ENCODE measurements at places on chromosomes 5 and 9.

- DNase-seq: no peak
Measured at GRCh38 chr9:8816361-8816760, 1016.8 kb upstream of the DMAC1 start.

GRCh38 chr5:170056561-170057267 is 49.0 kb upstream of the FOXI1 start:
- DNase-seq: no peak

DNA sequence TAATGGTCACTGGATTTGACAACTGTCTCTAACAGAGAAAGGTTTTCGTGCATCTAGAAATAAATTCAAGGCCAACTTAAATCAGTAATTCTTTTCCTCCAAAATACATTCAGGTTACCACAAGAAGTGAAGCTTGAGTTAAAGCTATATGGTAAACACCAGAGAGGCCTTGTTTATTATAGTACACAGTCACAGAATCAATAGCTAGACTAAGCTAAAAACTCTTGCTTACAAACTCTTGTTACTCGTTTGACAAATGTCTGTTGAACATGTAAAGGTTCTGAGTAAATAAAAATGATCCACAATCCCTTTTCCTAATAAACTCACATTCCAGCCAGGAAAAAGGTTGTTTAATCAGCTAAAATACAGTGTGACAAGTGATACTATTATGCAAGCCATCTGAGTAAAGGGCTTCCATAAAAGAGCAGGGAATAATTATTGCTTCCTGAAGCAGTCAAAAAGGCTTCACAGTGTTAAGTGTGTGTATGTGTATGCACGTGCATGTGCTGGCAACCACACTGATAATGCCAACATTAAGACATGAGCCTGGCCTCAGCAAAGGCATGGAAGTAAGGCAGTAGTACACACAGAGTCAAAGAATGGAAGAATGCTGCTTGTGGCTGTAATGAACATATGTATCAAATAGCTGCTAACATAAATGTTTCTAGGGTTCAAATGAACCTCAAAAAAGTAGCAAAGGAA is 12.8 kb downstream of the PTAR1 start:
- no peak for DNase-seq

DNA sequence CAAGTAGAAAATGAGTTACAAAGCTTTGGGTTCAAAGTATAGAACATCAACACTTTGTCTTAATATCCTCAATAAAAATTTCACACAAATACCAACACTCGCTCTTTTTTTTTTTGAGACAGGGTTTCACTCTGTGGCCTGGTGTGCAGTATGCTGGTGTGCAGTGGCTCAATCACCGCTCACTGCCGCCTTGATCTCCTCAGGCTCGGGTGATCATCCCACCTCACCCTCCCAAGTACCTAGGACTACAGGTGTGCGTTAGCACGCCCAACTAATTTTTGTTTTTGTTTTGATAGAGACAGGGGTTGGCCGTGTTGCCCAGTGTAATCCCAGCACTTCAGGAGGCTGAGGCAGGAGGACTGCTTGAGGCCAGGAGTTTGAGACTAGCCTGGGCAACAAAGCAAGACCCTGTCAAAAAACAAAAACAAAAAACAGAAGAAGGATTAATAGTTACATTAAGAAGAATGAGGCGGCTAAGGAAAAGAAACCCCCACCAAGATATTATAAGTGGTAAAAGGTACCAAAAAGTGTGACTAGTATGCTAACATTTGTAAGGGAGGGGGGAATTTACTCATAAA is 20.3 kb downstream of the FNBP1 start:
- no peak for DNase-seq

DNA sequence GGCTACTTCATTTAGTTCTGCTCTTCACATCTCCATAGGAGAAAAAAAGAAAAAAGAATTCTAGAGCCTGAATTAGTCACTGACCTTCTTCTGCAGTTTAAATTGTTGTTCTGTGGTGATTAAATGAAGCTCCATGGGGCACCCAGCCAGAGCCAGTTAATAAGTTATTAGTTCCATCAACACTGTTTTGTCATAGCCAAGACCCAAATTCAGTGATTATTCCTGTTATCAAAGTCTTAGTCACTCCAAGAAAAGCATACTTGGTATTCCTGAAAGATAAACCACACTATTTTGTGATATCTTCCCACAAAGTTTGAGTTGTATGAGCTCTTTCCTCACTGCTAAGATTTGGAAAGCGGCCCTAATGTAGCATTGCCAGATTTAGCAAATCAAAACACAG is 134.8 kb upstream of the RGMB start:
- DNase-seq: no peak

- DNase-seq: no peak
Measured at GRCh38 chr9:135016037-135016640, 71.3 kb upstream of the OLFM1 start.

DNA sequence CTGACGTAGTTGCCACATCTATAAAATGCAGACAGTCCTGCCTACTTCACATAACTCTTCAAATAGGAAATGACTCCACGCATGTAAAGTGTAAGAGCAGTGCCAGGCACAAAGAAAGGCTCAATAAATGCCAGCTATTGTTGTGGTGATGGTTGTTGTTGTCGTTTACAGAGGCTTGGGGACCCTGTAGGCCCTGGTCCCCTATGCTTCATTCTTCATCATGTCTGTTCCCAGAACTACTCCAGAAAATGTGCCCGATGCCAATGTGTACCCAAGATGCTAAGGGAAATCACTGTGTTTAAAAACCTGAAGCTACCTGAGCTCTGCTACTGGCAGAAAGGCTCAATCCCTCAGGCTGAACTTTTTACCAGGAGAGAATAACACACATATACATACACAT is 9.1 kb downstream of the SLIT3 start:
- peak; percentile 66 for DNase-seq

DNA sequence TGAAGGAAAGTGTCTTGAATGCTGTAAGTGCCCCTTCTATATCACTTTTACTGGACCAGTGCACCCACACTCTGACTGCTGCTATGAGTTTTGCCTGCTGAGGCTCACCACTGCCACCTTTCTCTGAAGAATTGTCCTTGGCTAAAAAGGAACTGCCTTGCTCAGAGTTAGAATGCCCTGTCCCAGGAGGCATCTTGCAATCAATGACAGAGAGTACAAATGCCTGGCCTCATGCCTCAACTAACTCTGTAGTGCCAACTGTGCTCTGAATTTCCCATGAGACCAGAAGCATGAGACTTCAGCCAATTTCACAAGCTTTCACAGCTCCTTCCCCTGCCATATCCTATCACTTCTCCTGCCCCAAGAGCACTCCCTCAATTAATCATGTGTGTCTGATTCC is 569.7 kb downstream of the ZNF608 start:
- DNase-seq: no peak

GRCh38 chr9:78000221-78000620 is 31.4 kb downstream of the GNAQ start:
- DNase-seq: no peak

- DNase-seq: no peak
Measured at GRCh38 chr9:125277411-125277810, 15.8 kb downstream of the GAPVD1 start.

- DNase-seq: no peak
Measured at GRCh38 chr5:162703914-162704313, 636.3 kb downstream of the GABRG2 start.

- DNase-seq: no peak
Measured at GRCh38 chr9:125634040-125634717, 72.8 kb downstream of the MAPKAP1 start.

GRCh38 chr9:135716045-135716444 is 14.1 kb downstream of the KCNT1 start:
- DNase-seq: no peak

DNA sequence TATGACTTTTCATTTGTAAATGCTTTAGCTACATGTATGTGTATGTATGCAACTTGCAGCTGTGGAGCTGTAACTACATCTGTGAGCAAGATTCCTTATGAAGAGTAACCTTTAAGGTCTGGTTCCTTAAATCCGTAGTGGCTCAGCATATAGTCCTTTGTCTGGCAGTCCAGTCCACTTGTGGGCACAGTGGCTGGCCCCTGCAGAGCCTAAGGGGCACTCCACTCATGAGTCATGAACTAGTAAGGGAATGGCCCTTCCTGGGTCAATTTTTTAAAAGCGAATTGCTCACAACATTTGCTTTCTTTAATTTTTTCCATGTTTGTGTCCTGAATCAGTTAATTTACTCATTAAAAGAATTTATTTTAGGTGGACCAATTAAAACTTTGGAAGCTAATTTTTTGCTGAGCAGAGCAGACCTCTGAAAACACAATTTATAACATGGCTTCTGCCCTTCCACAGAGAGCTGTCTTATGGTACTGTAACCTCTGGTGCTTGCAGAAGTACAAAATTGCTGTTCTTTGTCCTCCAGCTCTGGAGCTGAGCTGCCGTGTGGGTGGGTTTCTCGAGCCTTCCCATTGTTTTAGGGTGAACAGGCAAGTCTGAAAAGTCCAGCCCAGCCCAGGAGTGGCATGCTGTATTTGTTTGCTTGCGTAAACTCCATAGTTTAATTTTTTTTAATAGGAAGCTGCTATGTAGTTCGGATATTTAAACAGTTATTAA is 110.1 kb downstream of the MVB12B start:
- no peak for DNase-seq

DNA sequence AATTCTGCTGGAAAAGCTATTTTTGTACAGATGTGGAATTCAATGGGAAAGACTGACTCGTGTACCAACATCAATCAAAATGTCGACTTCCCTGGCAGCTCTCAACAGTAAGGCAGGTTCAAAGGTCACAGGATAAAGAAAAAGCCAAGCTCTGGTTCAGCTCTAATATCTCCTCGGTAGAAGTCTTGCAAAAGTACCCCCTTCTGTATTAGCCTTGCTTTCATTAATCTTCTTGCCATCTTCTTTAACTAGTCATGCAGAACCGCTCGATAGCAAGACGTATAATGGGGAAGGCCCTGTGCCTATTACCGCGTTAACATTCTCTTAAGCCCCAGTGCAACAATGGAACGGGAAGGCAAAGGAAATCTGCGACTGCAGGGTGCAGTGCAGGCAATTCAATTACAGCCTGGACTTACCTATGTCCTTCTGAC is 201.2 kb downstream of the GAPVD1 start:
- no peak for DNase-seq

DNA sequence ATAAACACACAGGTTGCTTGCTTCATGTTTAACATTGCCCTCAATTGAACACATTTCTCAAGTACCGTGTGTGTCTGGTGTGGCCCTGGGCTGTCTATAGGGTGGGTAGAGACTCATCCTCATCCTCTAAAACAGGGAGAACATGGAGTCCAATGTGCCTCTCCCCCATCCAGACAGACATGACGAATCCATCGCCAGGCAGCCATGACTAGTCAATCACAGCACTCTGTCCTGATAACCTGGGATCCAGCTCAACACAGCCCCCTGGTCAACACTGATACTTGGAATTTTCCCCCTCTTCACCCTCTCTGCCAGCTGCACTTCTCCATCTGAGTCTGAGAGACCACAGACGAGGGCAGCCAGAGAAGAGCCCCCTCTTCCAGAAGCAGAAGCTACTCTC is 10.7 kb upstream of the NTNG2 start:
- DNase-seq: no peak

DNA sequence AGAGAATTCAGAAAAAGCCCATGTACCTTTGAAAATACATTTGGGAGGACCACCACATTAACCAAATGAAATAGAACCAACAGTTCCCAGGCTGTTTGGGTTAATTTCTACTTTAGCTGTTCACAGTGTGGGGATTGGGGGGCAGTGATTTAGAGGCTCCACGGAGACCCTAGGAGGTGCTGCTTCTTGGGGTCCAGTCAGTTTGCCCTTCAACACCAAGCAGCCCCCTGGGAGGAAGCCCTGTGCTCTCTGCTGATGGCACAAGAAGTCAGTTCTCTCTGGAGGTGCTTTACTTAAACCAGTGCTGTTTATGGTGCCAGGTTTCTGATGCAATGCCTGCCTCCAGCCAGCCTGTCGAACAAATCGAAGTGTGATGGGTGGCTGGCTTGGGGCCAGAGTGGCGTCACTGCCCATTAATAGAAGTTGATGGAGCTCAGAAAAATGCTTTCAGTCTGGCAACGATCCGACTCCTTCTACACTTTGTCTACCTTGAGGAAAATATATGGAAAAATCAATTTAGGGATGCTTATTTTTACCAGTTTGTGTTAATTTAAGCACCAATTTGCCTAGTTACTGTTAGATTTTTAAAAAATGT is 134.0 kb downstream of the SNX18 start:
- peak; percentile 72 for DNase-seq

- DNase-seq: no peak
Measured at GRCh38 chr5:36089989-36090388, 23.3 kb upstream of the UGT3A2 start.

GRCh38 chr5:142888469-142889085 is 118.4 kb downstream of the ARHGAP26 start:
- no peak for DNase-seq

- no peak for DNase-seq
Measured at GRCh38 chr9:8651846-8652215, 852.3 kb upstream of the DMAC1 start.

DNA sequence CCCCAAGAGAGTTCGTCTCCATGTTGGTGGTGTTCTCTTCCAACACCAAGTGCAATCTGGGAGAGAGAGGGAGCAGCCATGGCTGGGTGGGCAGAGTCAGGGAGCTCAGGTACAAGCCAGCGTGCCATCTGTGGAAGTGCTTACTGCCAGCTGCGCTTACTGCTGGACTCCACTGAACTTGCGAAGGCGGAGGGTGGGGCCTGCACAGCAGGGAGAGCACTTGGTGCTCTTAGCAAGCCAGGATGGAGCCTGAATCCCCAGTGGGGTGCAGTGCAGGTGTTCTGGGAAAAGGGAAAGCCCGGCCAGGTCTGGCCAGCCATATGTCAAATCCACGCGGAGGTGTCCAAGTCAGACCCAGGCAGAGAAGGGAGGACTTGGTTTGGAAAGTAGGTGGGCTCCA is 142.0 kb downstream of the FANCC start:
- no peak for DNase-seq

GRCh38 chr5:97480313-97480712 is 297.3 kb upstream of the RIOK2 start:
- DNase-seq: no peak

DNA sequence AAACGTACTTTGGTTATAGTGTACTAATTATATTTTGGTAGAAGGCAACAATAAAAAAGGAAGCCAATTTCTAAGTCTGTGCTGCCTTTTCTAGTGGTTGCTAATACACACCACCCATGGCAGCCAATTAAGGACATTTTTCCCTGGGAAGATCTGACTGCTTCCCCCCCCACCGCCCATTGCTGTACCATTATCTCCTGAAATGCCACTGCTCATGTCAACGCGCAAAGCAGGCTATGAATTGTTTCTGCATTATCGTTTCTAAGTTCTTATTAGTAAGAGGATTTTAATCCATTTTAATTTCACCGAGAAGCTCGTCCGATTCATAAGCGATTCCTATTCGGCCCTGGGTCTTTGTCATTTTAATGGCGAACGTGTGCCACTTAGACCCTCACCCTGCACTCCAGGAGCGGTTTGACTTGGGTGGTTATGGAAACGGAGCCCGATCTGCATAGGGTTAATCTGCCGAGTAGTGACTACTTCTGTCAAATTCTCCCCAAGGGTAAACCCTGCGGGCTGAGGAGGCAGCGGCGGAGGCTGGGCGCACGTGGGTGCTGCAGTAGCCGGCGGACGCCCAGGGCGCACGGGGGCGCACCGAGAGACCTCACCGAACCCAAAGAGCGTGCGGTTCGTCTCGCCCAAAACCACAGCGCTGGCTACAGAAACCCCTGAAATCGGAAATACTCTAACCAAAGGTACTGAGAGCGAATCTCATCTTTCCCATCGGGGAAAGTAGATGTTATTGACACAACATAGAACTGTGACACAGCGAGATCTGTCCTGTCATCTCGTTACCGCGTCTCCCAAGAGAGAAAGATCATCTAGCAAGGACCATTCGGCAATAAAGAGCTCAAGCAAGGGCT is 55.8 kb upstream of the SHC3 start:
- no peak for DNase-seq

- DNase-seq: no peak
Measured at GRCh38 chr5:28281351-28281750, 1243.0 kb upstream of the CDH9 start.

GRCh38 chr5:93053825-93054224 is 527.2 kb downstream of the NR2F1-AS1 start:
- no peak for DNase-seq

All from lower leg skin (tissue), 4 donors.